Activated CD4-positive, alpha-beta T cell treated with anti-CD3 and anti-CD28 coated beads, Interleukin-2, amount 50 U/mL, for 24 hours (primary cell): ENCODE measurements at places on chromosomes 12 and 14.

- no peak for DNase-seq
These were observed 8.9 kb downstream of the ASCL1 start for GRCh38 chr12:102966200-102966863.

GRCh38 chr12:5123921-5124320 is 80.2 kb downstream of the KCNA5 start:
- DNase-seq: no peak

DNA sequence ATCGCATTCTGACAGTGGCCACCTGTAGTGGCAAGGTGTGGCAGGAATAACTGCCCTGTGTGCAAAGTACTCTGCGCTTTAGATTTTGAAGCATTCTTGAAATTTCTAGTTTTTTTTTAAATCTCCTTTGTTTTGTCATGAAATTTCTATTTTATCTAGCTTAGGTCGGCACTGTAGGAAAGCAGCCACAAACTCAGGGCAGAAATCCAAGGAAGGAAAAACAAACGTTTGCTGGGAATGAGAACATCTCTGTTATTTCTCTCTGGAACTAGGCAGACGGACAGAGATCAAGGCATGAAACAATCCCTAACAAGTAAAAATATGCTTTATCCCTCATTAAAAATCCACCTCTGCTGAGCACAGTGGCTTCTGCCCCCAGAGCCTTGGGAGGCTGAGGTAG is 1.3 kb upstream of the NR2C1 start:
- DNase-seq: no peak

DNA sequence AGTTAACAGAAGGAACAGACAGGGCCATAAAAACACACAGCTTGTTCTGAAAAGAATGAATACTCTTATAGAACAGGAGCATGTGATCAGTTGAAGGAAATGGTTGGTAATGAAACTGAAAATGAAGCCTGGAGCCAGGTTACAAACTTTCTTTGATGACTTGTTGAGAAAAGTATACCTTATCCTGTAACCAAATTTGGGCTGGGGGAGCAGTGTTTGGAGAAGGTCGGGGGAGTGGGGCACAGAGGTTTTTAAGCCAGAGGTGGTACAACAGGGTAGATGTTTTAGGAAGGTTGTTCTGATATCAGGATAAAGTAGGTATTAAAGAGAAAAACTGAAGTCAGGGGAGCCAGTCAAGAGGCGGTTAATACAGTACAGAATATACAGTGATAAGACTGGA is 8.2 kb downstream of the GOLT1B start:
- DNase-seq: peak; percentile 12

GRCh38 chr12:132593938-132594358 is 16.4 kb downstream of the LRCOL1 start:
- no peak for DNase-seq

- DNase-seq: no peak
These were observed 288.5 kb upstream of the GARIN2 start for GRCh38 chr14:66900719-66901118.

GRCh38 chr12:114924946-114925475 is 241.0 kb upstream of the TBX3 start:
- DNase-seq: no peak

DNA sequence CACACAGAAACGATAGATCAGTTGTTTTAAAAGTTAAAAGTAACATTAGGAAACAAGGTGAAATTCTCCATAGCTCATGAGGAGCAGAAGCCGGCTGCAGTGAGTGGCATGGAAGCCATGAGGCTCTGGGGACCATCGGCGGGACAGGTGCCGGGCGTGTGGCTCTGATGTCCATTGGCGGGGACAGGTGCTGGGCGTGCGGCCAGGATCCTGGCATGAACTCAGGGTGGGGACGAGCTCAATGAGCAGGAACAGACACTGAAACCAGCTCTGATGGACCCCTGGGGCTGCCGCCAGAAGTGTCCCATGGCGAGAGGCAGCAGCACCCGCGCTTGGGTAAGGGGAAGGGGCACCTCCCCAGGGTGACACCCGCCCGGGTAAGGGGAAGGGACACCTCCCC is 75.1 kb downstream of the NOC4L start:
- no peak for DNase-seq

- DNase-seq: no peak
These were observed 28.2 kb downstream of the PALS1 start for GRCh38 chr14:67269298-67270060.

- DNase-seq: no peak
These were observed 13.7 kb downstream of the COA8 start for GRCh38 chr14:103576371-103577024.

DNA sequence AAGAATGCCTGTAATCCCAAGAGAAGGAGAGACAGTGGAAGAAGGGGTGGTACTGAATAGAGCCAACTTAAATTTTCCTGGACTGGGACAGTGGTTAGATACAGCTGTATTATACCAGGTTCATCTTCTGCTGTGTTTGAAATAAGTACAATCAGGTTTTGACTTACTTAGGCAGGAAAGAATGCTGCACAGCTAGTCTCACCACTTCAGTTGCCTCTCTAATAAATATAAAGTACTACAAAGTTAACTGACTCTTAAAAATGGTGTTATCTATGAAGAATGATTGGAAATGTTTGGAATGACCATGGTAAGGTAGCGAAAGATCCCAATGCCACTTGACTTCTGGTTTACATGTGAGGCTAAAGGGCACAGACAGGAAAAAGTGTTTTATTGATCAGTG is 652.1 kb downstream of the NOVA1 start:
- no peak for DNase-seq

DNA sequence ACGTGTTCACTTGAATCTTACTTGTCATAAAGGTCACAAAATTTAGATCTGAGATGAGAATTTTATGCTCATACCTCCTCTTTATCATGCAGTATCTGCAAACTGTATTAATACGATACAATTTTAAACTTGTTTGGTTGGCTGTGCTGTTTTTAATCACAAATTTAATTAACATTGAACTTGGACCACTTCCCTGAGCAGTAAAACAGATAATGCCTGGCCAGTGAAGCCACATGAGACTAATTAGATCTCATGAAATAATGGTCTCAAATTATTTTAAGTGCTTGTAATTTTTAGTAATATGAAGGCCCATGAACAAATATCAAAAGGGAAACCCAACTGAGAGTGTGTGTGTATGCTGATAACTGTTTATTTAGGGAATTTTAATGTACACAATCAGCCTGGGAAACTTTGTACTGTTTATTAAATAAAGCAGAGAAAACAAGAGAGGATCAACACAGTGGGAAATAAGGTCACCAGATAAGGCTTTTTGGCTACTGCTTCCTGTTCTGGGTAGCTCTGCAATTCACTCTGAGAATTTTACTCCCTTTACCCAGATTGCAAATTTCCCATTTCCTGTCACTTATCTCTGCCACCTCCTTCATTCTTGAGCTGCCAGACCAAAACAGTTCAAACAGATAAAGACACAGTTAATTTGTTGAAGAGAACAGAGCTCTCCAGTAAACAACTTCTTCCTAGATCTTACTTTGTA is 61.6 kb upstream of the GNPNAT1 start:
- no peak for DNase-seq

GRCh38 chr14:103273145-103273744 is 60.8 kb upstream of the EIF5 start:
- no peak for DNase-seq

- DNase-seq: no peak
These were observed at the start of gene MMP17 for GRCh38 chr12:131827961-131828534. Gene MMP17, plus strand, starts transcription at chr12:131828393. Its CDS starts 102 bp downstream, at chr12:131828495.

GRCh38 chr12:47184813-47185212 is 105.1 kb upstream of the AMIGO2 start:
- DNase-seq: no peak

GRCh38 chr12:68245180-68246021 is 8.0 kb downstream of the IL22 start:
- DNase-seq: no peak
